ENCODE measurements at places on chromosomes 16 and 17. TPM values are rescaled to one million over a fixed set of nuclear protein-coding genes. Genes with fewer than 3 reads are reported as not detected.

DNA sequence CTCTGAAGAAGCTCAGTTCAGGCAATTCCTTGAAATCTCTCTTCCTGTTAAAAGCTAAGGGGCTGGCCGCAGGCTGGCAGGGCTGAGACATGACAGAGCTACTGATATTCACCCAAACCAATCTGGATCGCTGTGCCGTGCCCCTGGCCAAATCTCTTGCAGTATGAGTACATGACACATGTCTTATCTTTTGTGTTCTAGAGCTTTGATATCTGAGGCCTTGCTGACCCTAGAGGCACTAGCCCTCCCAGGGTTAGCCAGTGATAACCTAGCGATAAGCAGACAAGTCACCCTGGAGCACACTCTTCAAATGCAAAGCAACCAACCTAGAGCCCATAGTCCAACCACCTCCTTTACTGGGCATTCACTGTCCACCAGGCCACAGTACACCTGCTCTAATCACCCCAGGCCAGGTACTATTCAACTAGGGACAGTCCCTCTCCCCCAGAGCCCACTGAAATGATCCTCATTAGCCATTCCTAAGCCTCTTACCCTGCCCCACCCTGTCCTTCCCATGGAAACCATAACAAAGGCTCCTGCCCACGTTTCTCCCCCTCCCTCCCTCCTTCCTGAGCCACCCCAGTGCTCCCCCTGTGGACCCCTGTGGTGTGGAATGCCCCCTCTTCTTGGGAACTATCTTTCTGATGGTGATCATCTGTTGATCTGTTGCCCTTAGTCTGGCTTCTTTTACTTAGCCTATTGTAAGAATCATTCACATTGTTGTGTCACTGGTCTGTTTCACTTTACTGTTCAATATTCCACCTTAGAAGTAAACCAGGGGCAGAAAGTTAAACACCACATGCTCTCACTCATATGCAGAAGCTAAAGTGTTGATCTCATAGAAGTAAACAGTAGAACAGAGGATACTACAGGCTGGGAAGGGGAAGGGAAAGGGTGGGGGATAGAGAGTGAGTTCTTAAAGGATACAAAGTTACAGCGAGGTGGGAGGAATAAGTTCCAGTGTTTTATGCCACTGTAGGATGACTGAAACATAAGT, 52.5 kb downstream of the TEKT5 start:
- no peaks in the 10 kb centered on the region for H3K36me3 ChIP-seq
- no peaks in the 10 kb centered on the region for H3K27me3 ChIP-seq
- DNase-seq: no peak
- peaks cover 26% of the 10 kb centered on the region for H3K4me1 ChIP-seq

DNA sequence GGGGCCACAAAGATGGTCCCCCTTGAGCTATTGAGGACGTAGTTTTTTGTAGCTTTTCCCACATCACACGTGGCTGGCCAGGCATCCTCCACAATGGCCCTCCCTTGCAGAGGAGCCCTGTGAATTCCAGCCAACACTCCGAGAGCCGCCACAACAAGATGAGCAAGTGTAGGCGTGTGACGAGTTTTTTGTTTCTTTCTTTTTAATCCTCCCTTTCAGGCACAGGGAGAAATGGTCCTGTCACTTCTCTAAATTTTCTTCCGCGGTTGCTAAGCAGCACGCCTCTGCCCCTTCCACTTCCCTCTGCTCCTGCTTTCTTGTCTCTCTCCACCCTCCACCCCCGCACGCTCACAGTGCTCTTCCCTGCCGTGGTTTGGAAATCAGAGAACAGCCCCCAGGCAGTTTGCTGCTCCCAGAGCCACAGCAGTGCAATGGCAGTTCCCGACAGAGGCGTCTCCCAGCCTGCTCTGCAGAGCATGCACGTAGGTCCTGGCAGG, 68.0 kb upstream of the MRTFB start:
- DNase-seq: peak; percentile 55
- no peaks in the 10 kb centered on the region for H3K36me3 ChIP-seq
- H3K27ac ChIP-seq: no peak overlapping the region
- no peaks in the 10 kb centered on the region for H3K4me1 ChIP-seq

GRCh38 chr16:29745121-29745852, 503 bp downstream of the C16orf54 start:
- H3K27me3 ChIP-seq: no peaks in the 10 kb centered on the region
- no peaks in the 10 kb centered on the region for H3K4me1 ChIP-seq
- peak; percentile 19 for DNase-seq
- H3K4me3 ChIP-seq: peak overlapping the region; percentile 21
- peak overlapping the region; percentile 43 for H3K27ac ChIP-seq

- H3K4me1 ChIP-seq: no peaks in the 10 kb centered on the region
- no peak overlapping the region for H3K4me3 ChIP-seq
- no peaks in the 10 kb centered on the region for H3K27me3 ChIP-seq
- no peak overlapping the region for H3K27ac ChIP-seq
- no peak for DNase-seq
Measured at GRCh38 chr17:7846765-7847661, 7.9 kb upstream of the TMEM88 start.

- H3K27me3 ChIP-seq: no peaks in the 10 kb centered on the region
- no peak overlapping the region for H3K27ac ChIP-seq
- H3K4me1 ChIP-seq: no peaks in the 10 kb centered on the region
Measured at GRCh38 chr17:41347869-41348760, 2.5 kb downstream of the KRT33A start.

GRCh38 chr17:77373299-77374169, 232.8 kb downstream of the SEC14L1 start:
- no peaks in the 10 kb centered on the region for H3K36me3 ChIP-seq
- peak overlapping the region; percentile 65 for H3K4me3 ChIP-seq
- H3K27ac ChIP-seq: peak overlapping the region; percentile 83
- peak; percentile 65 for DNase-seq

- no peaks in the 10 kb centered on the region for H3K4me1 ChIP-seq
- peak overlapping the region; percentile 91 for H3K27ac ChIP-seq
- peak overlapping the region; percentile 61 for H3K4me3 ChIP-seq
- no peaks in the 10 kb centered on the region for H3K36me3 ChIP-seq
- H3K27me3 ChIP-seq: no peaks in the 10 kb centered on the region
Measured at GRCh38 chr17:17580662-17581470, 10.6 kb downstream of the PEMT start.

GRCh38 chr16:12337871-12338655, 361.5 kb downstream of the SNX29 start:
- DNase-seq: no peak
- H3K36me3 ChIP-seq: no peaks in the 10 kb centered on the region
- H3K27me3 ChIP-seq: no peaks in the 10 kb centered on the region
- H3K27ac ChIP-seq: no peak overlapping the region

DNA sequence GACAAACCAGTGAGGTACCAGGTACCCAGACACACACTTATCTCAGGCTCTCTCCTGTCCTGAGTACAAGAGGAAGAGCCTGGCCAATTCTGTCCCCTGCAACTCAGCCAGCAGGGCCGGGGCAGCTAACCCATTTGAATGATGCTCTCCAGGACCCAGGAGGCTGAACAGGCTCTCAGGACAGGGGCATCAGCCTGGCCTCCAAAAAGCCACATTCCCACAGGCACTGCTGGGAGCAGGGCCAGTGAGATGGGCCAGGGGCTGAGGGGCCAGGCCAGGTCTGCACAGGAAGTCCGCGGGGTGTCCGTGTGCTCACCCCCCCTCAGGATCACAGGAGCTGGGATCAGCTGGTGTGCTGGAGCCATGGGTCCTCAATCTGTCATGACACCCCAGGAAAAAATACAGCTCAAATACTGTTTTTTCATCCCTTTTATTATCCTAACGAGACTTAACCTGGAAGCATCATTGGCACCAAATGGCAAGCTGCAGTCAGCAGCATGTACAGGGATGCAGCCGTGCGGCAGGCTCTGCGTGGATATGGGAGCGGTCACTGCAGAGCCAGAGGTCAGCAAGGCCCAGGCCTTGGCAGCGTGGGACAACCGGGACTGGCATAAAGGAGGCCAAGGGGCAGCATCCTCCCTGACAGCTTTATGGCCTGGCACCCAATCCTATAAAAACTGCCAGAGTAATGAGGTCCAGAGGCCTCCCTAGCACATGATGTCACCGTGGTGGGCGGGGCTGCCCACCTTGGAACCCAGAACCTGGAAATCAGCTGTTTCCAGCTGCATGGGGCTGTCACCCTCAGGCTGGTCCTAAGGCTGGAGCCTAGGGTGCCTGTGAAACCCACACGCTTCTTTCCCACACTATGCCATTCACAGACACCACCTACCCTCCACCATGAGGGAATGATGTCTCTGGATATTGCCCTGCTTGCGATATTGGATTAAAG, 276.7 kb downstream of the C16orf95 start:
- no peaks in the 10 kb centered on the region for H3K4me1 ChIP-seq
- no peaks in the 10 kb centered on the region for H3K27me3 ChIP-seq

DNA sequence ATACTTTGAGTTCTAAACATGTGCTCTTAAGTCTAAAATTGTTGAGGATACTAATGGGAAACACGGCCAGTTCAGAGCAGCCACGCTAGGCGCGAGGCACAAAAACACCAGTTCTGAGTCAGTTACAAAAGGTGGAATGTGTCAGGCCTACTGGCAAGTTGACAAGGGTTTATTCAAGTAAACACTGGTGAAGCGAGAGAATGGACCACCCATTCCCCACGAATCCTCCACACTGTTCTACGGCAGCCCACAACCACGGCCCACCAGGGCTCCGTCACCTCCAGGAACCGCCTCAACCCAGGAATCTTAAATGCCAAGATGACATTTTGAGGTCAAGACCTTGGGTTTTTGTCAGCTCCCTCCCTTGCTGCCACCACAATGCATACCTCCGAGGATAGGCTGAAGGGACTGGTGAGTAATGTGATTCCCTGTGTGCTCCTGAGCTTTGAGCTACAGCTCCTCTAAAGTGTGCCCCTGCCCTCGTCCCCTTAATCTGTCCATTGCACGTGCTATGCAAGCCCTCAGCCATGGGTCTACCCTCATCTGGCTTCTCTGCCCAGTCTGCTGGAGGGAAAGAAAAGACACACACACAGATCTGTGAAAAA, 28.5 kb upstream of the TRAP1 start:
- no peaks in the 10 kb centered on the region for H3K27me3 ChIP-seq
- no peaks in the 10 kb centered on the region for H3K4me1 ChIP-seq
- H3K27ac ChIP-seq: no peak overlapping the region
- peaks cover 6% of the 10 kb centered on the region for H3K36me3 ChIP-seq
- no peak overlapping the region for H3K4me3 ChIP-seq

DNA sequence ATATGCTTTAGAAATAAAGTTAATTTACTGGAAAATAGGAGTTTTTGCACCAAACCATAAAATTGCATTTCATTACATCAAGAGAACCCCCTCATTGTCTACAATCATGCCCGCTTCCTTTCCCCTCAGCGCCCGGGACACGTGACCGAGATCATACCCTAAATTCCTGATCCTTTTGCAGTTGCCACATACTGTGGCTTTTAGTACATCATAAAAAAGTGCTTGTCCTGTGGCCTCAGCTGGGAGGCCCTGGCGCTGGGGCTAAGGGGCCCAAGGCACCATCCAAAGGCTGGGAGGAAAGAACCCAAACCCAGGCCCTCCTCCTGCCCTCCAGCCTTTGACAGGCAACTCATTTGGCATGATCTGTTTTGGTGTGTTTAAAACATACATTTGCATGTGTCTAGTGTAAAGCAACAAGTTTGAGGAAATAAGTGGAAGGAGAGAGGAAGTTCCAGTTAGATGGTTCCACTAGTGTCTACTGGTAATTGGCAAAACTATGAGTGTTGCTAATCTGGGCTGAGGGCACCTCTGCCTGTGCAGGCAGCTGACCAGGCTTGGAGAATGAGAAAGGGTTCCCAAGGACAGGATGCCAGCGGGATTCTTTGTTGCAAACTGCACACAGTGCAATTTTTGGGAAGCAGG, 6.0 kb downstream of the CDK5R1 start:
- no peak overlapping the region for H3K4me3 ChIP-seq
- H3K27ac ChIP-seq: no peak overlapping the region
- DNase-seq: no peak
- no peaks in the 10 kb centered on the region for H3K27me3 ChIP-seq

- peaks cover 13% of the 10 kb centered on the region for H3K36me3 ChIP-seq
- H3K27me3 ChIP-seq: no peaks in the 10 kb centered on the region
- H3K4me3 ChIP-seq: no peak overlapping the region
- no peak for DNase-seq
Measured at GRCh38 chr17:81060416-81060815, 25.5 kb downstream of the BAIAP2 start.

DNA sequence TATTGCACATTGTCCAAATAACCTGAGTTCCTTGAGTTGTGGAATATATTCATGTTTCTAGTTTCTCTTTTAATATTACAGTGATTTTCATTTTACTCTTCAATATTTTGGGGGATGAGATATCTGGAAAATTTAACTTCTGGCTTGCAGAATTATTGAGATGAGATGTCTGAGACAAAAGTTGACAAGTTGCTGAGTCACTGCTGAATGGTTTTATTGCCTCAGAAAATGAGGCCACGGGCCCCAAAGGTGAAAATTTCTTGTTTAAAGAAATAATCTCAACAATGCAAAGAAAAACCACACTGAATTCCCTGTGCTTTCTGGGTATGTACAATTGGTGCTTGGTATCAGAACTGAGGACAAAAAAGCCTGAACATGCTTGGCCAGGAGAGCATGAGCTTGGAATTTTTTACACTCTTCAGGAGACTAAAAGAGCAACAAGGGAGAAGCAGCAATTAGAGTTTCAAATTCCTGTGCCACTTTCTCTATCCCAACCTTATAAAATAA, 129.2 kb upstream of the TOM1L1 start:
- no peaks in the 10 kb centered on the region for H3K27me3 ChIP-seq
- no peak overlapping the region for H3K4me3 ChIP-seq
- no peak overlapping the region for H3K27ac ChIP-seq

The RAC3 gene
- total RNA-seq: 4.3 TPM

The DNASE1L2 gene
- not detected for total RNA-seq

The KRTAP4-5 gene
- total RNA-seq: not detected

The OR3A2 gene
- total RNA-seq: not detected

The TBC1D3 gene
- total RNA-seq: not detected

The WNT9B gene
- 1.7 TPM for total RNA-seq

The TMEM132E gene
- total RNA-seq: 0.56 TPM

The TMEM238L gene
- not detected for total RNA-seq

The PER1 gene
- 25.7 TPM for total RNA-seq

The LIMD2 gene
- 5.3 TPM for total RNA-seq
